ENCODE measurements at places on chromosomes 3 and 15. TPM values are rescaled to one million over a fixed set of nuclear protein-coding genes. Genes with fewer than 3 reads are reported as not detected.

The RLBP1 gene
- not detected for total RNA-seq

The CD96 gene
- not detected for total RNA-seq

The SERPINI2 gene
- total RNA-seq: not detected

The EXD1 gene
- not detected for total RNA-seq

The EMC7 gene
- 31.2 TPM for total RNA-seq

The MAP2K1 gene
- total RNA-seq: 28.5 TPM

The ALPK3 gene
- 29.4 TPM for total RNA-seq

The CHAC1 gene
- 0.76 TPM for total RNA-seq

The PP2D1 gene
- not detected for total RNA-seq

The TNK2 gene
- 12.2 TPM for total RNA-seq

The ARPC4 gene
- total RNA-seq: 284 TPM

The CLSTN2 gene
- total RNA-seq: under 0.01 TPM

The ZNF662 gene
- total RNA-seq: 2.1 TPM

The PARP9 gene
- 14.3 TPM for total RNA-seq

The KLHL24 gene
- 143 TPM for total RNA-seq

The KNG1 gene
- not detected for total RNA-seq

The TMEM89 gene
- not detected for total RNA-seq

The C15orf62 gene
- under 0.01 TPM for total RNA-seq

The KLHL40 gene
- not detected for total RNA-seq

The BFSP2 gene
- total RNA-seq: not detected

The CRABP1 gene
- not detected for total RNA-seq

The PFKFB4 gene
- total RNA-seq: 0.76 TPM

The SNX4 gene
- 52.8 TPM for total RNA-seq

The CPEB1 gene
- 0.17 TPM for total RNA-seq

The CHRM5 gene
- 0.22 TPM for total RNA-seq

The ALDH1A3 gene
- 15.3 TPM for total RNA-seq

The GRK7 gene
- not detected for total RNA-seq

The ROPN1B gene
- not detected for total RNA-seq

The MKRN3 gene
- total RNA-seq: 0.65 TPM

The CCDC9B gene
- total RNA-seq: 12.4 TPM

The GOLGA6A gene
- not detected for total RNA-seq

The TLR9 gene
- not detected for total RNA-seq

The SLC51A gene
- total RNA-seq: not detected

The FAM3D gene
- not detected for total RNA-seq

The SI gene
- not detected for total RNA-seq

The ECE2 gene
- total RNA-seq: not detected

The CLRN1 gene
- not detected for total RNA-seq

The SEMA7A gene
- total RNA-seq: 0.60 TPM

The ZMYND10 gene
- total RNA-seq: under 0.01 TPM

The GOLGA6D gene
- not detected for total RNA-seq

The PLEKHO2 gene
- total RNA-seq: 91.9 TPM

The TP63 gene
- not detected for total RNA-seq

The HYAL3 gene
- 19.0 TPM for total RNA-seq

The LTF gene
- total RNA-seq: 0.26 TPM

The SEC62 gene
- 36.0 TPM for total RNA-seq

The STRIT1 gene
- not detected for total RNA-seq

The CCR4 gene
- total RNA-seq: not detected

The GPR176 gene
- 8.0 TPM for total RNA-seq

The HTD2 gene
- 7.7 TPM for total RNA-seq

The CEP152 gene
- 1.6 TPM for total RNA-seq

All from dermis lymphatic vessel endothelial cell (primary cell).